Astrocyte of the hippocampus (primary cell): ENCODE measurements at places on chromosomes 7 and 10.

DNA sequence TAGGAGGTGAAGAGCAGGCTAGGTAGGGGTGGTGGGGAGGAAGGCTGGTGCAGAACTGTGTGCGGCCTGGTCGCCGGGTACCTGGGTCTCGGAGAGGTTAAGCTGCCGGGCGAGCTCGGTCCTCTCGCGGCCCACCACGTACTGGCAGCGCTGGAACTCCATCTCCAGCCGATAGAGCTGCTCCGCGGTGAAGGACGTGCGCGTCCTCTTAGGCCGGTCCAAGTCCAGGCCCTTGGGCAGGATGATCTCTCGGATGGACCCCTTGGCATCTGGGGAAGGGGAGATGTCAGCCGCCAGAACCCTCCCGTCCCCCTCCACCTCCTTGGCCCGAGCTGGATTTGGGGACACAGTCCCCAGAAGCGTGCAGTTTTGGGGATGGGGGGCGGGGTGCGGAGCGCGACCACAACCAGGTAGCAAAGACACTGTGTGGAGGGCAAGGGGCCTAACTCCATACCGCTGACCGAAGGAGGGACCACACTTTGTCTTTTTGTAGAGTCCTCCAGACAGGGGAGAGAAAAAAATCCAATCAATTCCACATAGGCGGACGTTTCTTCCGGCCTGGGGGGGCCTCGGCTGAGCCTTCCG is 1.6 kb downstream of the VAX1 start:
- peak; percentile 29 for DNase-seq

DNA sequence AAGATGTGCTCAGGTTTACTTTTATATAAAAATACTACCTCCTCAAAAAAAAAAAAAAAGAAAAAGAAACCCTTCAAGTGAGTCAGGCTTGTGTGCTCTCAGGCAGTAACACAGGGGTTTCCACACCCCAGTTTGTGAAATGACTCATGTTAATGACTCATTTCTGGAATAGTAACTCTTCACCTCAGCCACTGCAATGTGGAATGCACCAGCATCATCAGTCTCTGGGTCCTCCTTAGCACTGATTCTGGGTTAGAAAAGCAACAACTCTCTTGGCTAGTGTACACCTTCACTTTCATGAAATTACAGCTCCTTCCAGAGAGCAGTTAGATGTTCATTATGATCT is 110.6 kb downstream of the EMX2 start:
- DNase-seq, result peak; percentile 95

DNA sequence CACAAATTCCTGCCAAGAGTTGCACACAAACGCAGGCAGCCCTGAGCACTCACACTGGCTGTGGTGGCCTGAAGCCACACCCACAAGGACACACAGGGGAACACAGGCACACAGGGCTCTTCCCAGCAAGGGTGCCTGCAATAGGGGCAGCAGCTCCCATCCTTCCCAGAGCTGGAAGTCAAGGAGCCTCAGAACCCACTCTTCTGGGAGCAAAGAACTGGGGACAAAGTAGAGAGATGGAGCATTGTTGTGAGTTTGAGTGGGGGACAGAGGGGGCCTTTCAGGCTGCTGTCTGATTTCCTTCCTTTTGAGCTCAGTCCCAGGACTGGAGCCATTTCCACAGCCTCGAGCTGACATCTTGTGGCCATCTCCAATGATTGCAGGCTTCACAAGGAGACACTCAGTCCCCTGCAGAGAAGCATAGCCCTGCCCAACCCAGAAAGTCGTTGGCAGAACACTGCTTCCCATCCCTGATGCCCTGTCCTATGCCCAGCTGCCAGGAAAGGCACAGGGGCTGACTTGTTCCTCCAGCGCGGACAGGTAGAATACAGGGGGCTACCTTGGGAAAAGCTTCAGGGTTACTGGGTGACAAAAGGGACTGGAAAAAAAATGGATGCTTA is 34.4 kb upstream of the SLF2 start:
- peak; percentile 86 for DNase-seq

DNA sequence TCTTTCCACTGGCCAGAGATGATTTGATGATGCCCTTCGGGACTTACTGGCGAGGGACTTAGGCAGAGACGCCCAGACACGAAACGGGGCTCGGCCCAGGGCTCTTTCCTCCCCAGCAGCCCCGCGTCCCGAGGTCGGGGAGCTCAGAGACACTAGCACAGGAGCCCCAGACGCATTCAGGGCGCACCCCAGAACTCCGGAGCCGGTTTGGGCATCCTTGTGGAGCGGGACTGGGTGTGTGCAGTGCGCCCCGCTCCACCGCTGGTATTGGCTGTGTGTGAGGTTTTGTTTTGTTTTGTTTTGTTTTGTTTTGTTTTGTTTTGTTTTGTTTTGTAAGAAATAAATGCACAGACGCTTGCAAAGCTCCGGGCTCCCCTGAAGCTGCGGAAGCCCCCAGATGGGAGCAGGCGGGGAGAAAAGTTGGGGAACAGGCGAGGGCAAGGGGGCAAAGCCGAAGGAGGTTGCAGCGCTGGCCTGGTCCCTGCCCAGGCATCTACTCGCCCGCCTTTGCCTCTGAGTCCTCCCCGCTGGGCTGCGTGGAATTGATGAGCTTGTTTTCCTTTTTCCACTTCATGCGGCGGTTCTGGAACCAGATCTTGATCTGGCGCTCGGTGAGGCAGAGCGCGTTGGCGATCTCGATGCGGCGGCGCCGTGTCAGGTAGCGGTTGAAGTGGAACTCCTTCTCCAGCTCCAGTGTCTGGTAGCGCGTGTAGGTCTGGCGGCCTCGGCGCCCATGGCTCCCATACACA is 1.9 kb upstream of the HOXA5 start:
- DNase-seq, result no peak

DNA sequence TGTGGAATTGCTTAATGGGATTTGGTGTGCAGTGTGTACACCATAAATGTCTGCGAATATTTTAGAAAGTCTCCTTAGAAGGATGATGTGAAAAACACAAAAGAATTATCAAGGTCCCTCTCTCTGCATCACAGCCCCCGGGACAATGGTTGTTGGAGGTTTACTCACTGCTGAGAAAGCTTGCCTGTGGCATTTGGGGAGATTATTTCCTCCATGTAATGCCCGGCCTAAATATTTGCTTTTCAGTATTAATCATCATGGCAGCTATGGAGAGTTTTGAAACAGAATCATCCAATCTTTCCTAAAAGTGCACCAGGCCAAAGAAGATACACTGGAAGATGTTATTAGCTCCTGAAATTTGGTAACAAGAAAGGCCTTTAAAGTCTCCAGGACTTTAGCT is 113.8 kb upstream of the ADCY1 start:
- DNase-seq, result no peak

DNA sequence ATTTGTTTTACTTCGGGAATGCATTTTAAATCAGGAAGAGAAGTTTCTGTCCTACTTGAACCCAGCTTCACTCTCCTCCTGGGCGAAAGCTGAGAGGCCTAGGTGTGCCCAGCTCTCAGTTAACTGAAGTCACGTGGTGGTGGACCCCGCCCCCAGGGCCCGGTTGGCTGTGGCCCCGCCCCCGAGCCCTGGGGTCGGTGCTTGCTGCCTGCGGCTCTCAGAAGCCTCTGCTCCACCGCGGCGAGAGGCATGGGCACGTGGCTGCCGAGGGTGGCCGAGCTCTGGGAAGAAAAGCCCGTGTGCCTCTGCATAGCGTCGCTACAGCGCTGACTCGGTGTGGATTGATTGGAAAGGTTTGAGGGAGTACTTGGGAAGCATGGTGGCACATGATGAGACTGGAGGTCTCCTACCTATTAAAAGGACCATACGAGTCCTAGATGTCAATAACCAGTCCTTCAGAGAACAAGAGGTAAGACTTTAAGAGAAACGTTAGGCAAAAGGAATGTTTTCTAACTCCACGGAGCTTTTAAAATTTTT is 34.1 kb downstream of the NET1 start:
- DNase-seq, result peak; percentile 94

GRCh38 chr10:68576118-68576517 is 16.0 kb downstream of the TET1 start:
- DNase-seq, result no peak

DNA sequence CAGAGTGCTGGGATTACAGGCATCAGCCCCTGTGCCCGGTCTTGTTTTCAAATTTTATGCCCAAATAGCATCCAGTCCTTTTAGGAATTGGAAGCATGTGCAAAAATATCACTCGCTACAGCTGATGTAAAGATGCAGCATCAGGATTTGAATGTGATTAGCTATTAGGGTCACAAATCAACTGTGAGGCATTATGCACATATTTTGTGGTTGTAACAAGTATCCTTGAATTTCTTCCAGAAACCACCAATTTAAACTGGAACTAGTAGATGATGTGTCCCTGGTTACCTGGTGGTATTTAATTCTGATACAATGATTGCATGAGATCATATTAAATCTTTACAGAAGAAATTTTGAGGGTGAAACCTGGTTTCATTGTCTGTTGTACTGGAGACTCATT is 41.0 kb upstream of the ITGA8 start:
- DNase-seq, result no peak

GRCh38 chr10:19952224-19953010 is 136.2 kb downstream of the PLXDC2 start:
- DNase-seq, result no peak

- DNase-seq, result no peak
Observed at GRCh38 chr7:157576415-157576814, 239.6 kb downstream of the DNAJB6 start.

DNA sequence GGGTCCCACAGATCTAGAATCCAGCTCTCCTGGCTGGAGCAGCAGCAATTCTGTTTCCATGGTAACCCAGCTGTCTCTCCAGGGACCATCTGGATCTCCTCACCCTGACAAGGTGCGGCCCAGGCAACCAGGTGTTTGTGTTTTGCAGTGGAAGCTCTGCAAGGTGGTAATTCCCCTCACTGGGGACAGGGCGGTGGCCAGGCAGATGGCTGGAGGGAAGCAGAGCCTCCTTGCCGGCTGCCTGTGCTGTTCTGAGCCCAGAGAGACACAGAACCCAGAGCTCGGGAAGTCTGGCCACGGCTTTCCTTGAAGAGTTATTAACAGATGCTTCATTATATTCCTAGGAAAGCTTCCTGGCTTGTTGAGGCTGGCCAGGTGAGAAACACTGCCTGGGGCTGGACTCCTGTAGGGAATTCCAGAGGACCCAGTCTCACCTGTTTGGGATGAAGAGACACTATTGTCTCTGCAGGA is 118.2 kb upstream of the PPIF start:
- no peak for DNase-seq

DNA sequence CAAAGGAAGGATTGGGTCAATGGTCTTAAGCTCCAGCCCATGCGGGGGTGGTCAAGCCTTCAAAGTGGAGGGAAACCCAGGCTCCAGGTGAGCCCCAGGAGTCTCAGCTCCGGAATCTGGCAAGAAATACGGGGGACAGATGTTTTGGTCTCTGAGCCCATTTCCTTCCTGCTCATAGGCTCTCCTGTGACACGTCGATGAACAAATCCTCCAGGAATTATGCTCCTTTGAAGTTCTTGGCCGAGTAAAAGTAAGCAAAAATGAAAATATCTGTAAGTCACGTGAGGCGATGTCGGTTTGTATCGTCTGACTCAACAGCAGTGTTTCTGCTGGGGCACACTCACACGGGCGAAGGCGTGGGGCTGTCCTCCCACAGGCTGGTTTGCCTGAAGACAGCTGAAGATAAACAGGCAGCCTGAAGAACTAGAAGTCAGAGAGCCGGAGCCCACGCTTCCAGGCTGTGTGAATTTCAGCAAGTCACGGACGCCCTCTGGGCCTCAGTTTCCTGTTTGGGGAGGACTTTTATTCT is 52.6 kb upstream of the SMNDC1 start:
- peak; percentile 83 for DNase-seq

- DNase-seq, result no peak
Observed at GRCh38 chr10:96758423-96758822, 38.1 kb upstream of the PIK3AP1 start.

GRCh38 chr7:49112222-49112621 is 187.9 kb downstream of the CDC14C start:
- DNase-seq, result no peak

GRCh38 chr10:68106656-68107055 is 2.6 kb upstream of the MYPN start:
- DNase-seq, result peak; percentile 85

GRCh38 chr7:70856901-70857630 is 274.9 kb upstream of the GALNT17 start:
- DNase-seq, result peak; percentile 84

- DNase-seq, result no peak
Observed at GRCh38 chr7:96832092-96832662, 122.5 kb upstream of the SEM1 start.

DNA sequence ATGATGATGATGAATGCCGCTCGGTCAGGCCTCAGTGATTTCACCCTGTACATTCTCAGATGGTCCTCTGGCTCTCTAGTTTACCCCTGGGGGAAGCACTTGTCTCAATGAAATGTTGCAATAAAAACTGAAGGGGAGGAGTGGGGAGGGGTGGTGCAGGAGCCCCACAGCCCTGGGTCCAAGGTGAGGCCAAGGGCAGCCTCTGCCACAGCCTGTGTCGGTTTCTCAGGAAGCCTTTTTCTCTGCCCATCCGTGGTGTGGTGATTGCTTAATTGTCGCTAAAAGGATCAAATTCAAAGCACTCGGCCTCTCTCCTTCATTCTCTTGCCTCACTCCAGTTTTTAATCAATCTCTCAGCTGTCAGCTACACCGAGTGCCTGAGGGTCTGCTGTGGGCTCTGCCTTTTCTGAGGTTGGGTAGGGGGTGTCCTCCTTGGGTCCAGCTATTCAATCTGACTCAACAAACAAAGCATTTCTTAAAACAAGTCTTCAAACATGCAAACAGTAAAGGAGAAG is 39.1 kb upstream of the HSPA12A start:
- no peak for DNase-seq

DNA sequence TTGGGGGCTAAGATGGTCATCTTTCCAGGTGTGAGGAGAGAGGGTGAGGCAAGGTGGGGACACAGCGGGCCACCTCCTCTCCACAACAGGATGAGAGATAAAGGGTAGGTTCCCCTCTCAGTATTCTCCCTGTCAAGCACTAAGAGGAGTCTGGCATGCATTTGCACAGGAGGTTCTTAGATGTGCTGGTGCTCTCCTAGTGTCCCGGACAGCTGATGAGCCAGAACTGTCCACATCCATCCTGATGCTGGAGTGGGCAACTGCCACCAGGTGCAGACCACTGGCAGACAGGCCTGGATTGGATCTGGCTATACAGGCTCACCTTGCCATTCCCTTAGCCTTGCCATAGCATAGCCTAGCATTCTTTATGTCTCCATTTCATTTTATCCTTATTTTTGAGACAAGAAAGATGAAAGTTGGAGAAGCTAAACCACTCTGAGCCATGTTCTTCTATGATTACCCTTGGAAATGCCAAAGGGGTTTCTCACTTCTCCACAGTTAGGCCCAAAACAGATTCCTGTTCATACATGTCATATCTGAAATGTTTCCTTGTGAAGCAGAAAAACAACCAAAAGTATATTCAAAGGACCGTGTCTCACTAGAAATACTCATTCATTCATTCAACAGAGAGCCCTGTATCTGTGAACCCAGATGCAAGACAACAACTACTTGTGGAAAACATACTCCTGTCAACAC is 48.8 kb upstream of the ANTXRL start:
- DNase-seq, result no peak

DNA sequence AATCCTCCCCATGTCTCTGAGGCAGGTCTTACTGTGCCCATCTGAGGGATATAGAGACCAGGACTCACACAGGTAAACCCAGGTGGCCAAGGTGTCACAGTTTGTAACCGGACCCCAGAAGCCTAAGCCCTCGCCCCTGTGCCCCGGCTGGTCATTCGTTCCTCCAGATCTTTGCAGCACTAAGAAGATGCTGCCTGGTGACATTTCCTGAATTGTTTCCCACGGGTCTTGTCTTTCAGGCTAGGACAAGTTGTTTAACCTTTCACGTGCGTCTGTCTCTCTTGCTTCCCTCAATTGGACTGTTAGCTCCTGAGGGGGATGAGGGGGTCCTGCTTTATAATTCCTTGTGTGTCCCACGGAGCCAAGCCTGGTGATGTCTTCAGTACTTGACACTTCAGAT is 158.0 kb downstream of the KCNMA1 start:
- DNase-seq, result no peak
